Tongue (tissue), 3 donors: ENCODE measurements at places on chromosomes 5 and 9.

- DNase-seq, result no peak
These were observed 226.0 kb upstream of the ATP10B start for GRCh38 chr5:161077936-161078545.

- DNase-seq, result no peak
These were observed 74.9 kb upstream of the HTR4 start for GRCh38 chr5:148729182-148729581.

GRCh38 chr5:102596113-102596512 is 97.3 kb upstream of the SLCO6A1 start:
- no peak for DNase-seq

DNA sequence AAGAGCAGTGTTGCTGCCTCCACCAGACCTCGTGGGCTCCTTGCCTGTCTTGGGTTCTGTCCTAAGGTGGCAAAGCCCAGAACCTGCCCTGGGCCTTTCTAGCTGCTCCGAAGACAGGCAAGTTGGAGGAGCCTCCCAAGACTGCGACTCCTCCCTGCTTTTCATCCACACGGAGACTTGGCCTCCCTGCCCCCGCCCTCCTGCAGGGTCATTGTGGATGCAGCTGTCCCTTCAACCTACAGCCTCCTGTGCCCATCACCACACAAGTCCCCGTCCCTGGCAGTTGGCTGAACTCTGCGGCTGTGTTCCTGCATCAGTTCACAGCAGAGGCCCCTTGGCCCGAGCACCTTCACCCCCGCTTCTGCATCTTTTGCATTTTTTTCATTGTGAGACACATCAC is 59.2 kb downstream of the WNK2 start:
- no peak for DNase-seq

DNA sequence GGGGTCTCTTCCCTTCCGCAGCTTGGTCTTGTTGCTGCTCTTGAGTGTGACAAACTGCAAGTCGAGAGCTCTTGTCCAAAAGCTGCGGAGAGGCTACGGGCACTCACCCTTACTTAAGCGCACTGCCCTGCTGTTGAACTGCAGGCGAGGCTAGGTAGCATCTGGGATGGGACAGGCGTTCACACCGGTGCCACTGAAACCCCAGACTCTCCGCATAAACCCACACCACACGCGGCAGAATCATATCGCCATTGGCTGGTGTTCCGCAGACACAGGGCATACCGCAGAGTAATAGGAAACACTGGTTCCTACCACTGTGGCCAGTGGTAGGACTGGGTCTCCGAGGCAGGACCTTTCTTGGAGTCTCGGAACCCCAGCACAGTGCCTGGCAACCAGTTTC is 2.2 kb upstream of the NPR3 start:
- DNase-seq, result no peak

DNA sequence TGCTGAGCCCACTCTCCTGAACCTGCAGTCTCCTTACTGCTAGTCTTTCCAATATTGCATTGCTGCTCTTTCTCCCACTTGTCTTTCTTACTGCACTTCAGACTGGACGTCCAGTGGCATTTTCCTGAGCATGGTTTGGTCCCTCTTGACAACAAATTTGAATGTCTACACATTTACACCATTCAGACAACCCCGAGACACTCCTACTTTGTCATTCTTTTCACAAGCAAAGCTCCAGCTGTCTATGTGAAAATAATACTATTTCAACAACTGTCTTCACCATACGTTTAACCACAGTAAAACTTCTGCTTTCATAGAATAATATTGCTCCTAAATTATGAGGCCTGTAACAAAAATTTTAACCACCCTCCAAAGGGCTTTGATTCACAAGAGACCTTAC is 10.4 kb upstream of the APTX start:
- no peak for DNase-seq

DNA sequence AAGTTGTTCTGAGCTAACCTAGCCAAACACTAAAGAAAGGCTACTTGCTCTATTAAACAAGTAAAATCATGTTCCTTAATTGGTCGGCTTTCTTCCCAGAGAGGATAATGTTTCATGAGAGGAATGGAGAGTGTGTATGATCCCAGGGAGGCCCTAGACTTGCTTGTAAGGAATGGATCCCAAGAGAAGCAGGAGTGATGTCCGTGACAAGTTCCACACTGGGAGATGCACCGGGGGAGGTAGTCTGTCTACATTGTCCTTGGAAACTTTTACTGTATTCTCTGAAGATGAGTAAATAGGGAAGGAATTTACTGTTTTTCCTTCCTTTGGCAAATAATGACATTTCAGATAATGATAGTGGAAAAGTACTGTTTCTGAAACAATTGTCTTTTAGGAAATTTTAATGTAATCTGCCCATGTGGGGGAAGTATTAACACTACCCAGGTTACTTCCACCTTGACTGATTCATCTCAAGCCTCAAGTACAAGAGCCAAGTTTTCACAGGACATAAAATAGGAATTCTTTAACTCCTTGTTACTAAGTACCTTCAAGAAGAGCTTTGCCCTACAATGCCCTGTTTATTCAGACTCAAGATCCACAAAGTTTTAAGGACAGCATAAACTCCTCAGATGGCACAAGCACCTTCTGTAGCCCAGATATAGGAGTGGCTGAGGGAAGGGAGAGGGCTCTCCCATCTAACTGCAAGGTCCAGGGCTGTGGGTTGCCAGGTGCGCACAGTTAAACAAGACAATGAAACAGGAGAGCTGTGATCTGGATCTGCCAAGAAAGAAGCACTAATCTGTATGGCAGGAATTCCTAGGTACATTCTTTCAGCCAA is 152.1 kb downstream of the GNA14 start:
- peak; percentile 86 for DNase-seq

DNA sequence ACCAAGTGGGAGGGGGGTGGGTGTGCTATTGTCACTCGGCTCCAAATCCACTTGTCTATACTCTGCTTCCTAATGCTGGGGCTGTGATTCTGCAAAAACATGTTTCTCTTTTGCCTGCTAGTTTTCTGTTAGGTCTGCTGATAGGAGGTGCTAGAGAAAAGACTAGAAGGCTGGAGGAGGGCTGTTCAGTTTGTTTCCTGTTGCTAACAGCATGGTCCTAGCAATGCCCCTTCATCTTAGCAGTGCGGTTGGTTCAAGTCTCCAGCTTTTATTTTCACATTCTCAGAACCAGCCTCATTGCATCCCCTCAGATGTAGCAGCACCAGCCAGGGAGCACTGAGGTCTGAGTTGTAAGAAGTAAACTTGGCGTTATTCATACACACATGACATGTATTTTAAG is 310.2 kb downstream of the YTHDC2 start:
- DNase-seq, result no peak

DNA sequence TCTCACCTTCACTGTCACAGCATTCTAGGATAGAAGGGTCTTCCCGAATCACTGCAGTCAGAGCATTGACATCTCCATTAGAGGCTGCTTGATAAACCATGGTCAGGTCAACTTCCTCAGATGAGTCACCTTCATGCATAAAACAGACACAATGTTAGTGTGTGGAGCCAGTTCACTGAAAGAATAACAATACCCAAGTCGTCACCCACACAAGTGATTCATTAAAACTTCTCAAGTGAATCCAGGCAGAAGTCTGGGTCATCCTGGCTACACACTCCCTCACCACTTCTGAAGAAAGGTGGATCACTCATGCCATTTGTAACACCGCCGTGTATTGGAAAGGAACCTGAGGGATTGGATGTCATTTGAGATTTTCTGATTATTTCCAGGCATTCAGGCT is 49.6 kb downstream of the ANKRD55 start:
- no peak for DNase-seq

- peak; percentile 0 for DNase-seq
These were observed 21.1 kb downstream of the ZDHHC11B start for GRCh38 chr5:763397-763796.

DNA sequence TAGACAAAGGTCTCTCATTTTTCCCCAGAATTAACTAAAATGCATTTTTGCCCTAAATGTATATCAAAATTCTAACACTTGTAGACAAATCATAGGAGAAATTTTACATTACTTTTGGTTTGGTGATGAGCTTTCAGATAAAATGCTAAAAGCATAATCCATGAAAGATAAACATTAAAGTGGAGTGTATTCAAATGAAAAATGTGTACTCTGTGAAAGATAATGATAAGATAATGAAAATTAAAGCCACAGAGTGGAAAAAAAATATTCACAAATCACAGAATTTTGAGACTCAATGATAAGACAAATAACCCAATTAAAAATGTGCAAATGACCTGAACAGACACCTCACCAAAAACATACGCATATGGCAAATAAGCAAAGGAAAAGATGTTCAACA is 176.9 kb upstream of the ADAMTS16 start:
- no peak for DNase-seq

- no peak for DNase-seq
These were observed 25.3 kb downstream of the FAM240B start for GRCh38 chr9:38694676-38695075.

DNA sequence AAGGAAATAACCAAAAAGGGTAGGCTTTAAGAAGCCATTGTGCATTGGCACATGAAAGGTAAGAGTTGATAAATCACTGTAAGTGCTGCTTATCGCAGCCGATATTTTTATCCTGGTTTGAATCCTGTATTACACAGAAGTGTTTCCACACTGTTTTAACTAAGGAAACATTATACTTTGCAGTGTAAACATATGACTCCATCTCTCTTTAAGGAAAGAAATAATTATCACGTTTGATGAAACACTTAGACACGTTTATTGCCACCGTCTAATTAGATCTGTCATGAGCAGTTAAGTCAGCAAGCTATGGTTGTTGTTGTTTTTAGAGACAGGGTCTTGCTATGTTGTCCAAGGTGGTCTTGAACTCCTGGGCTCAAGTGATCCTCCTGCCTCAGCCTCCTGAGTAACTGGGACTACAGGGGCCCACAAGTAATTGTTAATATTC is 85.7 kb upstream of the TNFAIP8 start:
- DNase-seq, result no peak

- no peak for DNase-seq
These were observed 32.4 kb downstream of the MUSK start for GRCh38 chr9:110700953-110701352.

- DNase-seq, result no peak
These were observed 19.3 kb upstream of the LTC4S start for GRCh38 chr5:179774442-179774841.

GRCh38 chr5:14173377-14174229 is 30.5 kb downstream of the TRIO start:
- no peak for DNase-seq

GRCh38 chr5:122701640-122702523 is 73.0 kb upstream of the SNX2 start:
- no peak for DNase-seq
